Activated CD4-positive, alpha-beta memory T cell treated with anti-CD3 and anti-CD28 coated beads for 36 hours (primary cell): ENCODE measurements at places on chromosomes 16 and 17.
A peak's percentile ranks its signal among the peaks of the same experiment; 100 is the strongest.

DNA sequence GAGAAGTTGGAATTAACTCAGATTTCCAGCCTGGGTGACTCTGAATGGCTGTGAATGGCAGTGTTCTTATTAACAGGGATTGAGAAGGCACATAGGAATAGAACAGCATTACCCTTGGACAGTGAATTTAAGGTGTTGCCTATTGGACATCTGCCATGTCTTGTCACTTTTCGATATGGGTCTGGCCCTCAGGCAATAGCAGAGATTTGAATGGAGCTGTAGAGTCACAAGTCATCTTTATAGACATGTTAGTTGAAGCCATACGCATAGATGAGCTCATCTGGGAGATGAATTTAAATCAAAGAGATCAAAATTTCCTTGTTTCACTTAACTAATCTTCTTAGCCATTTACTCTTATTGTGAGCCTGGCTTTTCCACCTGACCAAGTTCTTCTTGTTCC, 14.9 kb upstream of the DHRS11 start:
- no peak for DNase-seq

- no peak for DNase-seq
These were observed 34.0 kb upstream of the NAGLU start for GRCh38 chr17:42502091-42502490.

DNA sequence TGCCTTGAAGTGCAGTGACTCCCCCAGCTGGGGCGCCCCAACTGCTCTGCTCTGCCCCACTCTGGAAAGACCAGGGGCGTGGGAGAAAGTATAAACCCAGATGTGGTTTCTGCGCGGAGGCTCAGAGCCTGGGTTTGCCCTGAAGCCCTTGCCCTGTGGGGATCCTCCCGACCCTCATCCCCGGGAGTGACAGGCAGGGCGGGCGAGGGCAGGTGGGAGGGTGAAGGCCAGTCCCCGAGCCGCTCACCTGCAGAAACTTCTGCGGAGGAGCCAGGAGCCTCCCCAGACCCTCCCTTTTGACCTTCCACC, 3.8 kb downstream of the TPSD1 start:
- no peak for DNase-seq

DNA sequence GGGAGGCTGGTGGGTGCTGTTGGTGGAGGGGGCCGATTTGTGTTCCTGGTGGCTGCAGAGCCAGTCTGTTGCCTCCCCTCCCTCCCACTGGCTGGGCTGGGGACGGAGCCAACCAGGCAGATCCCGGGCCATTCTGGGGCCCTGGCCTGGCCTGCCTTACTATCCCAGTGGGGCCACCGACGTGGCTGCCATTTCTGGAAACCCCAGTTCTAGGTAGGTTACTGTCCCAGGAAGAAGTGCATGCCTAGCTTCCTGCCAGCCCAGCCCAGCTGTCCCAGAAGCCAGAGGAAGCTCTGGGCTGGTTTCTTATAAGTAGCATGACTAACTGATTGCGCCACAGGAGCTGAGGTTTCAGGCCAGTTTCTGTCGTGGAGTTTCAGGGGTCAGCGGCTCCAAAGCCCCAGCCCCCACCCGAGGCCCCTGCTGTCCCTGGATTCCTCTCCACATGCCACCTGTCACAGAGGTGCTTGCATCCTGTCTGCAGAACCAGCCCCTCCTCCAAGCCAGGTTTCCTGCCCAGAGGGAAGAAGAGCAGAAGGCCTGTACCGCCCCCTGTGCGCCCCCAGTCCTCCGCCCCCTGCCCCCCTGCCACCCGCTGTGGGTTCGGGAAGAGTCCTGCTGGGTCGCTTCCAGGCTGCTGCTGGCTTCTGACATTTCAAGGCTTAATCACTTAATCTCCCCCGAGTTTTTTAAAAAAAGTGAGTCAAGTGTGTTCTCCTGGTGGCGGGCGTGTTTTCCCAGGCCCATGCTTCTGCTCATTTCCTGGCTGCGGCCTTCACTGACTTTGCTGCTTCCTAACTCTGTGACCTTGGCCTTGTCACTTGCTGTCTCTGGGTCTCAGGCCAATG, 13.2 kb downstream of the IL4R start:
- DNase-seq, result peak; percentile 65

DNA sequence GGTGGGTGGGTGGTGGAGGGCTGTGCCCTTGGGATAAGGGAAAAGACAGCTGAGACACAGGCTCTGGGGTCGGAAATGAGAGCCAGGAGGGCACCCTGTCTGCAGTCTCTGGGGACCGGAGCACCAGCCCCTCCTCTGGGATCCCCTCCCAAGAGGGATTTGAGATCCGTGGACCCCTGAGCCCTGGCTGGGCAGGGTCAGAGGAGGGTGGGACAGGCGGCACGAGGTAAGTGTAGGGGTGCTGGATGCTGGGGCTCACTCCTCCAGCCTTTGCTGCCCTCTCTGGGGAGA, 425 bp downstream of the SGSH start:
- DNase-seq, result no peak

- no peak for DNase-seq
These were observed 229.5 kb upstream of the ASIC2 start for GRCh38 chr17:33522623-33523022.

DNA sequence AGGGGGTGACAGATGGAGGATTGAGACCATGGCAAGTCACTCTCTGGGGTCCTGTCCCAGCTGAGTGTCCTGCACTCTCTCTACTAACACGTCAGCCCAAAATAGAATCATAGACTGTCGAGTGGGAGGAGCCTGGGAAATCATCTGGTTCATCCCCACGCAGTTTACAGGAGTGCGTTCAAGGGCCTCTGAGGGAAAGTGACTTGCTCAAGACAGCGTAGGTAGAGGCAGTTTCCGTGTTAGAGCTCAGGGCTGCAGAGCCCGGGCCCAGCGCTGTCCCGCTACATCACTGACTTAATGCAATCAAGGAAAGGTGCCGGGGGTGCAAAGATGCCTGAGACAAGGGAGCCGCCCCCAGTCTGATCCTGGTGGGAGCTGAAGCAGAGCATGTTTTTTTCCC, 10.3 kb downstream of the GSG1L2 start:
- DNase-seq, result no peak

DNA sequence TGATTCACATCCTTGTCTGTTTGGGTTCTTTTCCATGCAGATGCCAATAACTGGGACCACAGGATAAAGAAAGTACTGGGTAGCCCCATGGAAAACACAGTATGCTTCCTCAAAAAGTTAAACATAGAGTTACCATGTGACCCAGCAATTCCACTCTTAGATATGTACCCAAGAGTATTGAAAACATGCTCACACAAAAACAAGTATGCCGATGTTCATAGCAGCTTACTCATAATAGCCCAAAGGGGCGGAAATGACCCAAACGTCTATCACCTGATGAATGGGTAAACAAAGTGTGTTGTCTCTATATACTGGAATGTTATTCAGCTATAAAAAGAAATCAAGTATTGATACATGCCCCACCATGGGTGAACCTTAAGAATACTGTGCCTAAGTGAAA, 55.4 kb downstream of the CYB5B start:
- no peak for DNase-seq

GRCh38 chr16:58684001-58684353, 593 bp downstream of the SLC38A7 start:
- no peak for DNase-seq

DNA sequence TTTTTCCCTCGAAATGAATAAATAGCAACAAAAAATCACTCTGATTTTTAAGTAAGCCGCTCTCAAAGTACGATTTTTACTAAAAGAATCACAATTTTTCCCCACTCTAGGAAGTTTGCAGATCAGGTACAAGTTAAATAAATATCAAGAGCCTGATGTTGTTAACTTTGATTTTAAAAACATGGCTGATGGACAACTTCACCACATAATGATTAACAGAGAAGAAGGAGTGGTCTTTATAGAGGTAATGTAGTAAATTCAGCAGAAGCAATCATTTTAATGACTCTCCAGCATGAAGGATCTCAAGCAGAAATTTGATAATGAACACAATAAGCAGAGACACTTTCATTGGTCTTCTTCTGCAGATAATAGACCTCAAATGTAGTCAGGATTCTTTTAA, 262.4 kb downstream of the CNTNAP4 start:
- no peak for DNase-seq

DNA sequence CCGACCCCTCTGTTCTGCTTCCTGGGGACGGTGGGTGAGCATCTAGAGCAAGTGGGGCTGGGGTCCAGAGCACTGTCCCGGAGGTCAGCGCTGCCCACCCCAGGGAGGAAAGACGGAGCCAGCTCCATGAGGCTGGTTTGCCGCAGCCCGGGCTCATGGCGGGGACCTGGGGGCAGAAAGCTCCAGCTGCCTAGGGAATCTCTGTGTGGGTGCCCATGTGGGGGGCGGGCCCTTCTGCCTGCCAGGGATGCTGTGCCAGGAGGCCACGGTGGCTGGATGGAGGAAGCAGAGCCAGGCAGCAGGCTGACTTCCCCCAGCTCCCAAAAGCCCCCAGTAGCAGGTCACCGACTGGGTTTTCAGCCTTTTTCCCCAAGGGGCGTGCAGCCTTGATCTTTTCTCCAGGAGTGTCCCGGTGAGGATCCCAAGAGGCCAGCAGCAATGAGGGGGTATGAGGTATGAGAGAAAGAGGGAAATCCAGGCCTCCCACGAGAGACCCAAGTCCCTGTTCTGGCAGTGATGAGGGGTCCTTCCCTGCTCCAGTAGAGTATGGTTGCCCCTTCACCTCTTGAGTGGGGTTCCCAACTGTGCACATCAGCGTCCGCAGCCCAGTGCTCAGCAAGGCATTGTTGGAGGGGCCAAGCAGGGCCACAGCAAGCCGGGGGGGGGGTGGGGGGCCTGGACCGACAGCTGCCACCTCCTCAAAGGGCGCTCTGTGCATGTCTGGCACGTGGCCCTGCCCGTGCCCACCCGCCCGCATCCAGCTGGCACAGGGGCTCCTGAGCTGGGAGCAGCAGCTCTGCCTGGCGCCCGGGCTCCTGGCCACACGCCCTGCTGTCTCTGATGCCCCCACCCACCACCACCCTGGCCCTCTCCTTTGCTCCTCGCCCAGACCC, 15.6 kb upstream of the BCAR1 start:
- DNase-seq, result no peak

DNA sequence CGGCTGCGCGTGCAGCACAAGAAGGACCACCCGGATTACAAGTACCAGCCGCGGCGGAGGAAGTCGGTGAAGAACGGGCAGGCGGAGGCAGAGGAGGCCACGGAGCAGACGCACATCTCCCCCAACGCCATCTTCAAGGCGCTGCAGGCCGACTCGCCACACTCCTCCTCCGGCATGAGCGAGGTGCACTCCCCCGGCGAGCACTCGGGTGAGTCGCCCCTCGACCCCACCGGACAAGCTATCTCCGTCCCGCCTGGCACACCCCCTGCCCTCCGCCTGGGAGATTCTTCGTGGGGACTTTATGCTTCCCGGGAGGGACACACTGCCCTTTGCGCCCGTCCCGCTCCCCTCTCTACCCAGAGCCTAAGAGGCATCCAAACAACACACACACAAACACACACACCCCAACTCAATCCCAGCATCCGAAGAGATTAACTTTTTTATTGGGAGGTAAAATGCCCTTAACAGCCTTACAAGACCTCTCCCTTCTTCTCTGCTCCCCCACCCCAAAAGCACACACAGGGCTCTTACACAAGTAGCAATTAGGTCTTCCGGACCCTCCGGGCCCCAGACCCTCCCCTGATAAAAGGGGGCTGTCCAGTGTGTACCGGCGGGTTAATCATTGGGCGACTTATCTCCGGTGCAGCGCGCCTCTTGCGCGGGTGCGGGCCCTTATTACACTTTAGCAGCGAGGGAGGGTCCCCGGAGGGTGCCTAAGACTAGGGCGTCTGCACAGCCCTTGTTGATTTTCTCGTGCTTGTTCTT, 2.1 kb downstream of the SOX9 start:
- no peak for DNase-seq

- DNase-seq, result no peak
These were observed 160.2 kb upstream of the LHX1 start for GRCh38 chr17:36777118-36777517.

DNA sequence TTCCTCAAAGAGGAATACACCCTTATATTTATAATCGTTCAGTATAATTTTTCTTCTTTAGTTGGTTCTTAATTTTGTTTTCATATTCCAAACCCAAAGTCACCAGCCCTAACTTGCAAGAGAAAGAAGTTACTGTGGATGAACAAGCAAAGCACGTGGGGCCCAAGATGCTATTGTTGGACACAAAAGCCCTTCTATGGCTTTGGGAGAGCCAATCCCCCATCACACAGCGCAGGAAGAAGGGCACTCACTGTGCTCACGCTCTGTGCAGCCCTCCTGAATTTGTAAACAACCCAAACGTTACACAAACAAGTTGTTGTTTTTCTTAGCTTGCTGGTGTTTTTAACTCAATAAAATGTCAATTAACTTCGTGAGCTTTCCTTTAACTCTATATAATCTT, 22.5 kb downstream of the SPPL2C start:
- no peak for DNase-seq

- no peak for DNase-seq
These were observed 82.4 kb downstream of the GSG1L start for GRCh38 chr16:27980919-27981700.

DNA sequence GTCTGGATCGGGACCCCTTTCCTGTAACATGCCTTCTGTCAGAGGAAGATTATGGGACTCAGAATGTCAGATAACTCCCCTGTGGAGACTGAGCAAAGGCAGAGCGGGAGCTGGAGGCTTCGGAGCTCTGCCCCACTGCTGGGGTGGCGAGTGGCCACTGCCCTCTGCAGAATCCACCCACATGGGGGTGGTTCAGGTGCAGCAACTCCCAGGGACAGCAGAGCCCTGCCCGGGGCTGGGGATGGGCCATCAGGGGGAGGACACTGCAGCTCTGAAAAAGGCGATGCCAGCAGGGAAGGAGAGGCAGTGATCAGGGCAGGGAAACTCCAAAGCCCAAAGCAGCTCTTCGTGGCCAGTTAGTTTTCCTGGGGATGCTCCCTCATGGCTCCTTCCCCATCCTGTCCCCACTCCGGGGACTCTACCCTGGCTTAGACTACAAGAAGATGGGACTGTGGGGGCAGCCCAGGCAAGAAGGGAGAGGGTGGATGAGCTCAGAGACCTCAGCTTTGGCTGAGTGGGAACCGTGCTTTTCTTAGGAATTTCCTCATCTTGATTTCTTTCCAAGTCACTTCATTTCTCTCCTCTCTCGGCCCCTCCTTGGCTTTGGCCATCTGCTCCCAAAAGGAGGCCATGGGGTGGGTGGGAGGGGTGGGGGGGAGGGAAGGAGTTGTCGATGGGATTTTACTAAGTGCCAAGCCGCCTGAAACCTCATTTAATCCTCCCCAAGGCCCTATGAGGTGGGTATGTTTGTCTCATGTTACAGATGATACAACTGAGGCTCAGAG, 4.0 kb downstream of the CA4 start:
- no peak for DNase-seq

DNA sequence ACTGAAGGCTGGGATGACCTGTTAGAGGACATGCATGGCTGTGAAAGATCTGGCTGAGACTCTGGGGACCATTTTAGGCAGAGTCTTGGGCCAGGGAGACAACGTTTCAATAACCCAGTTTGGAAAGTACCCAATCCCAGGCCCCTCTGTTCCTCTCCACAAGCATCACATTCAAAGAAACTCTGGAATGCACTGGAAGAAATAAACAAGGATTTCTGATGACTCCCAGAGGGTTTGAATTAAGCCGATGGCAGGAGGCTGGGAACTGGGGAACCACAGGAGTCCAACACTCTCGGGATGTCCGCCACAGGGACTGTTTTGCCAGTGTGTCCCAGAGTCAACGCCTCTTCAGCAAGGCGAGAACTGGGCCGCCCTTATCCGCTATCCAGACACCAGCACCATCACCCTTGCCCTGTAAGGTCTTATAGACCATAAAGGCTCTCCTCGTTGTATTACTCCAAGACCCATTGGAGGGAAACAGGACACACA, 3.3 kb downstream of the PMP22 start:
- DNase-seq, result no peak
